ENCODE measurements at places on chromosomes 12 and 14. TPM values are rescaled to one million over a fixed set of nuclear protein-coding genes. Genes with fewer than 3 reads are reported as not detected.

- no peak for DNase-seq
These were observed 44.8 kb downstream of the RASSF3 start for GRCh38 chr12:64655141-64655540.

- no peak for DNase-seq
These were observed 1035.6 kb upstream of the TMEM132C start for GRCh38 chr12:127231371-127231770.

DNA sequence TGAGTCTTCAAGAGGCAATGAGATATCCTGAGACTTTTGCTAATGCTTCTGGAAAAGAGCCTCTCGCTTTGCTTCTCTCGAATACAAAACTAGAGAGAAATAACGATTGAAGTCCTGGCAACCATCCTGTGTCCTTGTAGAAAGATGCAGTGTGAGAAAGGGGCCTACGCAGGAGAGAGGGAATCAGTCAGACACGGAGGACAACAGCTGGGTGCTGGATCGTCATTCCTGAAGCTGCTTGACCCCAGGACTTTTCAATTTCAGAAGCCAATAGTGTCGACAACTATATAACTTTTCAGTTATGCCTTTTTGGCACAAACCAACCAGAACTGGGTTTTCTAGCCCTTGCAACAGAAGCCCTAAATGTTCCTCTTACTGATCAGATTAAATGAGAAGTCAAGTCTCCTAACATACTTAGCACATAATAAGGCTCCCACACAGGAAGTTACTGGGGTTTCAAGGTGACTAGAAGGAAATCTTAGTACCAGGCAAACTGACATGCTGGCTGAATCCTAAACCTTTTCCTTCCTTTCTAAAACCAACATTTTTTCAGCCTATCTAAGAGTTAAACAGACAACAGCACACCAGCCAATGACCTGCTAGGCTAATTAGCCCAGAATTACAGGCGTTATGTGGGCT lies 755.6 kb downstream of the MED13L start:
- no peak for DNase-seq

GRCh38 chr12:106297681-106298080 lies 4.9 kb upstream of the TCP11L2 start:
- DNase-seq: peak; percentile 52

- no peak for DNase-seq
These were observed 104.0 kb downstream of the CCDC91 start for GRCh38 chr12:28294300-28294699.

GRCh38 chr12:118326991-118327390 lies 45.7 kb downstream of the TAOK3 start:
- no peak for DNase-seq

DNA sequence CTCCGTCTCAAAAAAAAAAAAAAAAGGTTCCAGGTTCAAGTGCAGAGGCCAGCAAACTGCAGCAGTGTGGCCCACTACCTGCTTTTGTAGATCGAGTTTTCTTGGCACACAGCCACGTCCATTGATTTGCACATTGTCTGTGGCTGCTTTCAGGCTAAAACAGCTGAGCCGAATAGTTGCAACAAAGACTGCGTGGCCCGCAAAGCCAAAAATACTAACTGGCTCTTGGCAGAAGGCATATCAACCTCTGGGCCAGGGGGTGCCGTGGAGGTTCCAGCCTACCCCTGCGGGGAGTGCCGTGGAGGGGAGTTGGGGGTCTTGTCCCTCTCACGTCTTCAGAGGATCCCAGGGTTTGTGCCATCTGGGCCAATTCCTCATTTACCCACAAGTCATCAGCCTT lies 170.1 kb downstream of the ADGRD1 start:
- DNase-seq: no peak

- no peak for DNase-seq
These were observed 211.5 kb downstream of the SLC15A4 start for GRCh38 chr12:128612150-128612850.

- DNase-seq: no peak
These were observed 329.3 kb upstream of the DCN start for GRCh38 chr12:91511795-91512420.

GRCh38 chr14:85401384-85401783 lies 128.6 kb upstream of the FLRT2 start:
- no peak for DNase-seq

Gene HOXC6
- not detected for total RNA-seq

Gene PAH
- total RNA-seq: 0.42 TPM

Gene TTC6
- 0.59 TPM for total RNA-seq

Gene EDDM3A
- not detected for total RNA-seq

Gene TMEM121
- 0.80 TPM for total RNA-seq

Gene SERPINA12
- total RNA-seq: not detected

Gene NRXN3
- 0.89 TPM for total RNA-seq

Gene BIN2
- not detected for total RNA-seq
